Pancreas (tissue), 10 donors: ENCODE measurements at places on chromosomes 1 and 21. TPM values are rescaled to one million over a fixed set of nuclear protein-coding genes. Genes with fewer than 3 reads are reported as not detected.

- no peaks in the 10 kb centered on the region for H3K36me3 ChIP-seq
- H3K4me3 ChIP-seq, result no peak overlapping the region
- DNase-seq, result no peak
- no peaks in the 10 kb centered on the region for H3K27me3 ChIP-seq
- H3K4me1 ChIP-seq, result no peaks in the 10 kb centered on the region
Observed at GRCh38 chr1:100164702-100165101, 13.4 kb downstream of the LRRC39 start.

PTPN22 gene
- total RNA-seq, result 1.0 TPM

DNA sequence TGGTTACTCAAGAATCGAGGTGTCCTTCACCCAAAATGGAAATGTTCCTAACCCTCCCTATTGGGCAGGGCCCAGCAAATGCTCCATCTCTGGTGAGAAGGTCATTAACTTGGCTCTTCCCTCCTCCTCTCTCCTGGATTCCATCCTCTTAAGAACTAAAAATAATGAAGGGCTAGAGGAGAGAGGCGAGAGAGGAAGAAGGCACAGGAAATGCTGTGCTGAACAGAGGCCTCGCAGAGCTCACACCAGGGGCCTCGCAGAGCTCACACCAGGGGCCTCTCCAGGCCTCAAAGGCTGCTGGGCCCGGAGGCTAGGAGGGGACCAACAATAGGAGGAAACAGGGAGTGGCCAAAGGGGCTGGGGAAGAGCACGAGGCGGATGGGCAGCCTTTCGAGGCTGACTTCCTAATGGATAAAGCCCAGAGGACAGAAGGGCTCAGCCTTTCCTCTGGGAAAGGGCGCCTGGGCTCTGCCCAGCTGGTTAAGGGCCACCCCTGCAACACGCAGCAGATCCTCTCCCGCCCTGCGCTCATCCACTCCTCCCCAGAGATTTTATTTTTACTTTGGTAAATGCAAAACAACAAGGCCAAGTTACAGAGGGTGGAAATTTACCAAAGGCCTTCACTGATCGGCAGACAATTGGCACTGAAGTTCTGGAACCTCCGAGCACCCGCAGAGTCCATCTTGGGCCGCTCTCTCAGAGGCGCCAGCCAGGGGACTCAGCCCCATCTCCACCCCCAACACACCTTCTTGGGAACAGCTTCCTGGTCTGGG lies 78.5 kb downstream of the ITPKB start:
- H3K27me3 ChIP-seq, result no peaks in the 10 kb centered on the region
- no peaks in the 10 kb centered on the region for H3K36me3 ChIP-seq
- no peak overlapping the region for H3K4me3 ChIP-seq
- no peak for DNase-seq
- no peak overlapping the region for H3K27ac ChIP-seq

DNA sequence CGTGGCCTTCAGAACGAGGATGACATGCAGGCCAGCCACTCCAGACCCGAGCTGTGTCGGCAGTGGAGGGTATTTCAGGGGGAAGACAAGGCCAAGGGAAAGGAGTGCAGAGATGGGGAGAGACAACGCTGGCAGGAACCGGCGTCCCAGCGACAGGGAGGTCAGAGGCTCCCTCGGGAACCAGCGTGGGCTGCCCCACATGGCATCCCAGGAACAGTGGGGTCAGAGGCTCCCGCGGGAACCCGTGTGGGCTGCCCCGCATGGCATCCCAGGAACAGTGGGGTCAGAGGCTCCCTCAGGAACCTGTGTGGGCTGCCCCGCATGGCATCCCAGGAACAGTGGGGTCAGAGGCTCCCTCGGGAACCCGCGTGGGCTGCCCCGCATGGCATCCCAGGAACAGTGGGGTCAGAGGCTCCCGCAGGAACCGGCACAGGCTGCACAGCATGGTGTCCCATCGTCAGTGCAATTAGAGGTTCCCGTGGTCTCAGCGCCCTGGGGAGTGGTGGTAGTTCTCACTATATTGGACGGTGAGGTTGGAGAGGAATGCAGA lies 43.0 kb downstream of the SLC19A1 start:
- no peaks in the 10 kb centered on the region for H3K36me3 ChIP-seq
- peak; percentile 28 for DNase-seq
- no peak overlapping the region for H3K4me3 ChIP-seq
- H3K27me3 ChIP-seq, result no peaks in the 10 kb centered on the region
- H3K4me1 ChIP-seq, result no peaks in the 10 kb centered on the region

DNA sequence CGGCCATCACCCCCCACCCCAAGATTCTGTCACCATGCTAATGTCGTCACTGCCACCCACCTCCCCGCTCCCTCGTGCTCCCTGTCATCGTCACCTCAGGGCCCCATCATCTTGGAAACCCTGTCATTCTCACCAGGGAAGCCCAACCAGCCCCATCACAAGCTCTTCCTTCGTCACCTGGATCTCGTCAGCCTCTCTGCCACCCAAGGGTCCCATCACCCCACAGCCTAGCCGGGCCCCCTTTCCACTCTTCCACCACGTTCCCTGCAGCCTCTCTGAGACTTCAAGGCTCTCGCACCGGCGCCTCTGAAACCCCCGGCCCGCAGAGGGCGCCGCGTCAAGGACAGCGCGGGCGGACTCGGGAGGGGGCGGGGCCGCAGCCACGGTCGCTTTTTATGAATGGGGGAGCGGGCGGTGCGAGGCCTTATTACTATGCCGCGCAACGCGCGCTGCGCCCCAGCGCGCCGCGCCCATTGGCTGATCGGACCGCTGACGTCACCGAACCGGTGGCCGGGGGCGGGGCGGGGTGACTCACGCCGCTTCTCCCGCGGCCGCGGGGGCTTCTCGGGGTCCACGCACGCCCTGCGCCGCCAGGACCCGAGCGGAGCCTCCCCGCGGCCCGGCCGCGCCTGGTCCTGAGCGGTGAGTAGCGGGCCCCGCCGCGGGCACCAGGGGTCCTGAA lies at the start of gene GPR3:
GPR3 (plus strand) TSS at position 527 of the 682 bp plus-strand sequence. CDS start 1,177 bp downstream, outside the sequence.
- H3K27me3 ChIP-seq, result no peaks in the 10 kb centered on the region
- peak within 1 kb of the TSS; percentile 7 for H3K4me3 ChIP-seq
- DNase-seq, result peak; percentile 79
- H3K27ac ChIP-seq, result no peak within 1 kb of the TSS
- no peaks in the 10 kb centered on the region for H3K36me3 ChIP-seq

DNA sequence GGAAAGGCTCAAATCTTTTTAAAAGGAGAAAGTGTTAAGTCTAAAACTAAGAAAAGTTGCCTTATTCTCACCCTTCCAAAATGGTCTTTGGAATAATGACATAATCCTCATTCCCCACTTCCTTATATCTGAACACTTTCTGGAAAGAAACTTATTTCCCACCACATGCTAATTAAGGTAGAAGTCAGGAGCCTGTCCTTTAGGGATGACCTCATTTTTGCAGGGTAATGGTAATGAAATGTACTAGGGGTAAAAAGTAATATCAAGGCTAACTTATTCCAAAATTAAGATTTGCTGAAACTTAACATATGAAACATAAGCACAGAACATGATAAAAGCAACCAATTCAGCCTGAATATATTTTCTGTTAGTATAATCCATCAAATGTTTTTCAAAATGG lies 29.4 kb upstream of the C1orf185 start:
- H3K4me3 ChIP-seq, result no peak overlapping the region
- no peak for DNase-seq
- H3K4me1 ChIP-seq, result peaks cover 5% of the 10 kb centered on the region
- no peaks in the 10 kb centered on the region for H3K36me3 ChIP-seq
- H3K27ac ChIP-seq, result no peak overlapping the region

DNA sequence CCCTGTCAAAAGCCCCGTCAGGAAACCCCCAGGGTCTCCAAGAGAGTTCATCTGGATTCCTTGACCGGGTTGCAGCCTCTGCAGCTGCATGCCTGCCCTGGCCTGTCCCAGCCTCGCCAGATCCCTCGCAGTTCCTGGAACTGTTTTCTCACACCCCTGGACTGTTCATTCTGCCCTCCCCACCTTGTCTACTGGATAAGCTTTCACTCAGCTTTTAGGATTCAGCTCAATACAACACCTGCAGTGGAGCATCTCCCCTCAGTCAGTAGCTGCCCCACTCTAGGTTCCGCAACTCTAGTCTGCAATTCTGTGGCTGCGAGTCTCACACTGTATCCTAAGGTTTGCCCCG lies 67.2 kb downstream of the FAM163A start:
- DNase-seq, result no peak
- H3K4me1 ChIP-seq, result no peaks in the 10 kb centered on the region
- no peak overlapping the region for H3K4me3 ChIP-seq
- no peak overlapping the region for H3K27ac ChIP-seq
- no peaks in the 10 kb centered on the region for H3K27me3 ChIP-seq
- no peaks in the 10 kb centered on the region for H3K36me3 ChIP-seq

DNA sequence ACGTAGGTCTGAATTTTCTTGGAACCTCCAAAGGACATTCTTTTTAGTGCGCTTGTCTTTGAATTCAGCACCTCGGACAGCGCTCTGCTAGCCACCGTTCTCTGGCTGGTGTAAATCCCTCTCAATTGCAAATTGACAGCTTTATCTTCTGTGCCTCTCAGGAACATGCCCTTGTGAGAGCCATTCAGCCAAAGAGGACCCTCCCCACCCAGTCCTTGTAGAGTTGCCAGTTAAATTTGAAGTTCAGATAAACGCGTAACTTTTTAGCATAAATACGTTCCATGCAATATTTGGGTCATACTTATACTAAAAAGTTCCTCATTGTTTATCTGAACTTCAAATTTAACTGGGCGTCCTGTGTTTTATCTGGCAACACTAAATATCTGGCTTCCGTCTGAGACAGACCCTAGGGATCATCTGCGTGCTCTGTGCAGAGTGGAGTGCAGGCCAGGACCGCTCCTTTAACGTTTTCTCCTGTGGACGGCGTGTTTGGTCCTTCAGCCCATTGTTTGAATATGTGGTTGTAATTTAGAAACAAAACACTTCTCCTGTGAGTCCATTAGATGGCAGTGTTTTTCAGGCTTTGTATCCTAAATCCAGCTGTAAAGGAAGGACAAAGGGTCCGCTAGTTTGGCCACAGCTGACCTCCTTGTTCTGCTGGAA lies 7.0 kb downstream of the KCNAB2 start:
- H3K27me3 ChIP-seq, result no peaks in the 10 kb centered on the region
- no peaks in the 10 kb centered on the region for H3K36me3 ChIP-seq
- no peak overlapping the region for H3K4me3 ChIP-seq
- H3K4me1 ChIP-seq, result no peaks in the 10 kb centered on the region
- no peak overlapping the region for H3K27ac ChIP-seq
- peak; percentile 27 for DNase-seq

DNA sequence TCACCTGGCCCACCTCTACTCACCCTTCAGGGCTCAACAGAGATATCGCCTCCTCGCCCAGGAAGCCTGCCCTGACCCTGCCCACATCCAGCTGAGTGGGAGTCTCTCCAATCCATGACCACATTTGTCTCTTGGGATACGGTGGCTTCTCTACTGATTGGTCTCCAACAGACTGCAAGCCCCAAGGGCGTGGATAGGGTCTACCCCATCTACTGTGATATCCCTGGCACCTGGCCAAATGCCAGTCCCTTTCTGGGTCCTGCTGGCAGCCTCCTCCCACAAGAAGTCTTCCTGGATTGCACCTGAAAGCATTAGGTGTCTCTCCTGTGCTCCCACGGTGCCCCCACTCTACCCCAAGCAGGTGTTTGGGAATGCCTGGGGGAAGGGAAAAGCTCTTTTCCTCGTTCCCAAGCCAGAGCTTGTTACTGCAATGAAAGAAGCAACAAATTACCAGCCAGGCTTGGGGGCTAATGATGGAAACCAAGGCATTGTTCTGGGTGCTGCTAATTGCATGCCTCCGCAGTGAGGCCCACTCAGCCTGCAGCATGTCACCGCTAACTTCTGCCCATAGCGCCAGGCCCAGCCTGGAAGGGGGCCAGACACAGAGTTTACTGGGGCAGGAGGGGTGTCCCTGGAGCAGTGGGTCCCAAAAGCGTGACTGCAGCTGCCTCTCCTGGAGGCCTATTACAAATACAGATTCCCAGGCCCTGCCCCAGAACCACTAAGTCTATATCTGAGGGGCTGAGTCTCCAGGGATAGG lies 90.7 kb upstream of the IFFO2 start:
- H3K27me3 ChIP-seq, result no peaks in the 10 kb centered on the region
- no peak overlapping the region for H3K4me3 ChIP-seq
- peaks cover 4% of the 10 kb centered on the region for H3K4me1 ChIP-seq
- H3K36me3 ChIP-seq, result no peaks in the 10 kb centered on the region
- peak overlapping the region; percentile 67 for H3K27ac ChIP-seq

DNA sequence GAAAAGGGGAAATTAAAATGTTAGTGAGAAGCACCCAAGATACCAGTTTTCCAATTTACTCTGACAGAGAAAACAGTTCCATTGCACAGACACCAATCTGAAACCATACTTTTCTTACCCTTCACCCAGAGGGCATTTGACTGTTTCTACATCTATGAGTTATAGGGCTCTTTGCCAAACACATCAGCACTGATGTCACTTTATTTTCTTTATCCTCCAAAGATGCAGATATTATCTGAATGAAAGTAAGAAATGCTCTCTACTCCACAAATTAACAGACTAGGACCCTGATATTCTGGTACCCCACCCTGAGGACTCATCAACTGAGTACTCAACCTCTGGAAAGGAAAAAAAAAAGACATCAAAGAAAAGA lies 24.2 kb upstream of the PEX19 start:
- no peak overlapping the region for H3K27ac ChIP-seq
- H3K4me1 ChIP-seq, result no peaks in the 10 kb centered on the region
- H3K36me3 ChIP-seq, result peaks cover 81% of the 10 kb centered on the region
- H3K27me3 ChIP-seq, result no peaks in the 10 kb centered on the region
- no peak overlapping the region for H3K4me3 ChIP-seq
- no peak for DNase-seq

GRCh38 chr21:28683982-28684752 lies 308.5 kb downstream of the LTN1 start:
- no peak overlapping the region for H3K27ac ChIP-seq
- no peak overlapping the region for H3K4me3 ChIP-seq
- H3K36me3 ChIP-seq, result no peaks in the 10 kb centered on the region
- no peak for DNase-seq

DNA sequence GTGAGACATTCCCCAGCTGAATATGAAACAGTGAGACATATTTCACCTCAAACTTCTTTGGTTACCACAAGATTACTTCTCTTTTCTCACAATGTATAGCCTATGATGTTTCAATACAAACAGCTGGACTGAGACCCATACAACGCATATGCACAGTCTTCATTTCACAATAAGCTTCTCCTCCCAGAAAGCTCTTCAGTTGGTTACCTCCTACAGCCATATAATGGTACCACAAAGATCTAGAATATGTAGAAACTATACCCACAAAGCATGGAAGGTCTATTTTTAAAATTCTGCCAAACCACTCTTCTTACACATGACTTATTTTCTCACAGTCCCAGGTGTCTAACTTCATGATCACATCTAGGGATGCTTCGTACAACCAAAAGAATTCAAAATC lies 70.8 kb downstream of the JAK1 start:
- no peak for DNase-seq
- peak overlapping the region; percentile 27 for H3K27ac ChIP-seq
- no peaks in the 10 kb centered on the region for H3K36me3 ChIP-seq

GRCh38 chr1:153447498-153448170 lies 12.8 kb downstream of the S100A7 start:
- no peak overlapping the region for H3K27ac ChIP-seq
- H3K4me3 ChIP-seq, result no peak overlapping the region
- DNase-seq, result no peak
- peaks cover 15% of the 10 kb centered on the region for H3K27me3 ChIP-seq

- H3K4me3 ChIP-seq, result no peak overlapping the region
- DNase-seq, result no peak
- H3K36me3 ChIP-seq, result no peaks in the 10 kb centered on the region
Observed at GRCh38 chr1:61230523-61230922, 148.2 kb downstream of the NFIA start.

- H3K27me3 ChIP-seq, result no peaks in the 10 kb centered on the region
- H3K4me3 ChIP-seq, result no peak overlapping the region
- no peak overlapping the region for H3K27ac ChIP-seq
- no peaks in the 10 kb centered on the region for H3K36me3 ChIP-seq
- no peak for DNase-seq
Observed at GRCh38 chr1:59997479-59998115, 71.0 kb upstream of the CYP2J2 start.

PRDM16 gene
- total RNA-seq, result 19.1 TPM
